ENCODE measurements at places on chromosomes 11 and 22. TPM values are rescaled to one million over a fixed set of nuclear protein-coding genes. Genes with fewer than 3 reads are reported as not detected.

DNA sequence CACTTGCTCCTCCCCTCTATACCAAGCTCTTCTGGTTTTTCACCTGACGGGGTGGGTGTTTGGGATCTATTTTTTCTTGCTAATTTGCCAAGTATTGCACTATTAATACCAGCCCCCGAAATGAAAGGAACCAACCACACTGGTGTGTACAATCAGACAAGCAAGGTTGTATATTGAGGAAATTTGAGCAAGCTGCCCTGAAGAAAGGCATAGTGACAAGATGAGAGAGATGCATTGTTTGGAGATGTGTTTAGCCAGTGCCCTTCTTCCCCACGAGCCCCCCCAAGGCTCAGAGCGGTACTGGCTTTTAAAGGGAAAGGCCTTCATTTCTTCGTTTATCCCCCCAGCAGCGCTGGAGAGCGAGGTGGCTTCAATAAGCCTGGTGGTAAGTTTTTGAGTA is 15.2 kb upstream of the GAS2L1 start:
- DNase-seq = no peak

- DNase-seq = peak; percentile 80
Observed at GRCh38 chr11:22459048-22459447, 120.9 kb downstream of the SLC17A6 start.

ASRGL1 gene
- total RNA-seq = 134 TPM

SMIM35 gene
- total RNA-seq = not detected

ATP6V1E1 gene
- total RNA-seq = 119 TPM
